ENCODE measurements at places on chromosomes 6 and 20.

- DNase-seq = no peak
These were observed 38.6 kb upstream of the NXT1 start for GRCh38 chr20:23311947-23312506.

- DNase-seq = no peak
These were observed 14.8 kb downstream of the AKAP12 start for GRCh38 chr6:151254451-151255081.

DNA sequence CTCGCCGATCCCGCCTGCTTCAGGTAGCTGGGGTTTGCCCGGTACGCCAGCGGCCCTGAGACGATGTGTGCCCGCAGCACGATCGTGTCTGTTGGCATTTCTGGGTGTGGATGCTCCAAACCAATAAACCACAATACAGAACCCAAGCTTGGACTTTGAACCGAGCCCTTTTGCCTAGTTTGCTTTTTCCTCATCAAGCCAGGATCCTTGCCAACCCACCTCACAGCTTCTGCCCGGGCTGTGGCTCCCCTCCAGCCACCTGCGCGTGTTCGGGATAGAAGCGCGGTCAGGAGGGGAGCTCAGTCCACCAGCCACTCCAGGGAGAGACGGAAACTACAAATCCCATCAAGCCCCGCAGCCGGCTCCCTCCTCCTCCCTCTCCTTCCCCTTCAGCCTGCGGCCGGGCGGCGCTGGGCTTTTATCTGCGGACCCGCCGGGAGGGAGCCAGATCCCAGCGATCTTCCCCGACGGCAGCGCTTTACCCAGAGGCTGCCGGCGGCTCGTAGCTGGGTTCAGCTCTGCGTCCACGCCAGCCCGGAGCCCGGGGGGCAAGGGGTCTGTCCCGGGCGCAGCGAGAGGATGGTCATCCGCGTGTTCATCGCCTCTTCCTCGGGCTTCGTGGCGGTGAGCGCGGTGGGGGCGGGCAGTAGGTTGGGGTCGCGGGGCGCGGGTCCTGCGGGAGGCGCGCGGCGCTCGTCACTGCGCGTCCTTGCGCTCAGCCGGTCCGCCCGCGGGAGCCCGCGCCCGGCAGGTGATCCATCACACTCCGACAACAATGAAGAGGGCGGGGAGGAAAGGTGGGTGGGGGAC lies at the start of gene SH3BGRL2:
TSS of gene SH3BGRL2 (plus strand) at position 447 of the 810 bp plus-strand sequence. CDS start at position 580, 133 bp downstream.
- DNase-seq = no peak

DNA sequence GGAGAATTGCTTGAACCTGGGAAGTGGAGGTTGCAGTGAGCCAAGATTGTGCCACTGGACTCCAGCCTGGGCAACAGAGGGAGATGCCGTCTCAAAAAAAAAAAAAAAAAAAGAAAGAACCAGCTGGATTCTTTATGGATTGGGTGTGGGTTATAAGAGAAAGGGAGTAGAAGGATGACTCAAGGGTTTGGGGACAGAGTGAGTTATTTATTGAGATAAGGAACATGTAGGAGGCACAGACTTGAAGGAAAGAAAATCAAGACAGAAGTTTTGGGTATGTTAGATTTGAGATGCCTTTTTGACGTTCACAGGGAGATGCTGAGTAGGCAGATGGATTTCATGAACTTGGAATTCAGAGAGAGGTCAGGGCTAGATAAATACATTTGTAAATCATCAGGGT lies 47.6 kb downstream of the KIZ start:
- DNase-seq = no peak

GRCh38 chr6:7411328-7411727 lies 21.7 kb downstream of the RIOK1 start:
- no peak for DNase-seq

- no peak for DNase-seq
These were observed 29.0 kb downstream of the SLC12A5 start for GRCh38 chr20:46057856-46058598.

- DNase-seq = no peak
These were observed 4.3 kb downstream of the AK9 start for GRCh38 chr6:109686566-109687265.

DNA sequence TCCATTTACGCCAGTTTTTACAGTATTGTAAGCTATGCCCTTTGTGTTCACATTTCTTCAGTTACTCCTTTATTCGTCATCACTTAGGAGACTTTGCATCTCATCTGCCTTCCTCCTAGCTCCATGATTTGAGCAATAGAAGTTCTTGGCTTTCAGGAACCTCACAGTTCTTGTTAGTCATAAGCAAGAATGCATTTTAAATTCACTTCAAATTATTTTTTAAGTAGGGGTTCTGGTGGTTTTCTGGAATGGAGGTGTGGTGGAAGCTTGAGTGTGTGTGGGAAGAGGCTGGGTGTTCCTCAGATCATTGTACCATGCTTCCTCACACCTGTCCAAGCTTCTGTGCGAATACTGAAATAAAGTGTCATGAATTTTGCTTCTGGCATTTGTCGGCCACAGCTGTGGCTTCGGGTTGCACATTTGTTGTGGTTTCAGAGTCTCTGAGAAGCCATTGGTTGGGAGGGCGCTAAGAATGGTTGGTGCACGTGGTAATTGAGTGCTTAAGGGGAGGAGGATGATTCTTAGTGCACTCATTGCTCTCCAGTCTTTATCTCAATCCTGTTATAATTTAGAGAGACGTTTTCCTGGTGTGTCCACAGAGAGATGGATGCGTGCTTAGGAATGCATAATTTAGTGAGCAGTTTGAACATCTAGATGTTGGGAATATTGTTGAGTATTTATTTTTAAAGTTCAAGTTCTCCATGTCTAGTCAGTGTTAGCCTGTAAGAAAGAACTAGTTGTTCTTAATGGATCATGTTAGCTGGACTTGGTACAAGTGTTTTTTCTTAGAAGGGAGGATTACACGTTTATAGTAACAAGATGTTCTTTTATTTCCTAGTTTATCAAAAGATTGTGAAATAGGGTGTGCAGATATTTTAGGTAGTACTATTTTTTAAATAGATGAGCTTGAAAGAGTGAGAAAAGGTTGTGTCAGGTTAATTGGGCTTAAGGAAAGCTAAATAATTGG lies 31.9 kb downstream of the FOXO3 start:
- DNase-seq = peak; percentile 33

GRCh38 chr6:144153260-144153659 lies 2.9 kb downstream of the STX11 start:
- DNase-seq = no peak

- no peak for DNase-seq
These were observed 14.9 kb downstream of the TMEM170B start for GRCh38 chr6:11552442-11552841.

GRCh38 chr6:104540743-104541142 lies 319.0 kb downstream of the HACE1 start:
- no peak for DNase-seq

- no peak for DNase-seq
These were observed 20.8 kb downstream of the ADGRG6 start for GRCh38 chr6:142322504-142323198.

- DNase-seq = no peak
These were observed 214.4 kb downstream of the EYA2 start for GRCh38 chr20:47108994-47109393.

DNA sequence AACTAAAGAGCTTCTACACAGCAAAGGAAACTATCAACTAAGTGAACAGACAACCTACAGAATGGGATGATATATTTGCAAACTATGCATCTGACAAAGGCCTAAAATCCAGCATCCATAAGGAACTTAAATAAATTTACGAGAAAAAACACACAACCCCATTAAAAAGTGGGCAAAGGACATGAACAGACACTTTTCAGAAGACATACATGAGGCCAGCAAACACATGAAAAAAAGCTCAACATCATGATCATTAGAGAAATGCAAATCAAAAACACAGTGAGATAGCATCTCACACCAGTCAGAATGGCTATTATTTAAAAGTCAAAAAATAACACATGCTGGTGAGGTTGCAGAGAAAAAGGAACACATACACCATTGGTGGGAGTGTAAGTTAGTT lies 24.5 kb downstream of the AGPAT4 start:
- DNase-seq = no peak

DNA sequence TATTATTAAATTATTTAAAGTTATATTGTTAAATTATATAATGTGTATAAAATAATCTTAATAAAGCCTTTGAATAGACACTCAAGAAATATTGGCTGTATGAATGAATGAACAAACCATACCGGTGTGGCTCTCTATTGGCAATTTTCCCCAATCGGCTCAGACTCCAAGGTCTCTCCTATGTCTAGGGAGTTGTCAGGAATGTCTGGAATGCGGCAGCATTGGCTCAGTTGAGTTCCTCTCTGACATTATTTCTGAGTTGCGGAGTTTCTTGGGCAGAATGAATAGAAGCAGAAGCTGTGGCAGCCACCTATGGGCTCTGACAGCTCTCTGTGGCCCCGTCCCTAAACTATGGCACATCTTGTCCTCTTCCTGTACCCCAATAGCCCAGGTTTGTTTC lies 111.0 kb downstream of the SOBP start:
- no peak for DNase-seq

DNA sequence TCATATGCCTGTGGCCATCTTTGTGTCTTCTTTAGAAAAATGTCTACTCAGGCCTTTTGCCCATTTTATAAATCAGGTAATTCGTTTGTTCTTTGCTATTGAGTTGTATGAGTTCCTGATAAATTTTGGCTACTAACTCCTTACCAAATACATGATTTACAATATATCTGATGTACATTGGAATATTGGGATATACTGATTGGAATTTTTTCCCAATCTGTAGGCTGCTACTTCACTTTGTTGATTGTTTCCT lies 39.2 kb downstream of the BACH2 start:
- DNase-seq = no peak

DNA sequence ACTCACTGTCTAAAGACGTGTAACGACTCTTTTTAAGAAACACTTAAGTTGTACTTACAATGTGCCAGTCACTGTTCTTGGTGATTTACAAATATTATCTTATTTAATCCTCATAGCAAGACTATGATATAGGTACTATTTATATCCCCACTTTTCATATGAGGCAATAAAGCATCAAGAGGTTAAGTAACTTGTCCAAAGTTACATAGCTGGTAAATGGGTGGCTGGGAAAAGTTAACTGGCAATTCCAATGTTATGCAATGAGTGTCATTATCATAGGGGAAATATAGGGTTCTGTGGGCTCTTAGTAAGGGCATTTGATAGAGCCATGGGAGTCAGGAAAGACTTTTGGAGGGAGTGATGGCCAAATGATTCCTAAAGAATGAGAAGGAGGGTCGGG lies 21.4 kb upstream of the RIPOR2 start:
- no peak for DNase-seq

GRCh38 chr6:144816936-144817335 lies 531.8 kb downstream of the UTRN start:
- no peak for DNase-seq

- no peak for DNase-seq
These were observed 22.4 kb downstream of the SLC9A8 start for GRCh38 chr20:49835031-49835430.

DNA sequence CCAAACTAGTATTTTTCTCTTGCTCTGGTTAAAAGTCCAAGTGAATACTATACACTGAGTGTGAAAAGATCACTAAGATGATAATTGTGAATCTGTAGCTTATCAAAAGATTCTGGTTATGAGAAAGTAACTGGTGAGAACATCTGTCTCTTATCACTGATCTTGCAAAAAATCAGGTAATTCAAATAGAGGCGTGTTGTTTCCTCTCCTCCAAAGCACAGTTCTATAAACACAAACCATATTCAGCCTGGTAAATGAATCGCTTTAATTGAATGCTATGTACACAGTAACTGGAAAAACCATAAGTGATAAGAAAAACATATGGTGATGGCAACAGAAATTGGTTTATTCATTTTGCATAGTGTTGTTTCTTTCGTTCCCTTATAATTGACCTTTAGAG lies 161.0 kb downstream of the RALGAPA2 start:
- DNase-seq = no peak

GRCh38 chr6:40930555-40930954 lies 108.5 kb downstream of the UNC5CL start:
- no peak for DNase-seq

- DNase-seq = no peak
These were observed 125.1 kb downstream of the CDK19 start for GRCh38 chr6:110690106-110690654.

DNA sequence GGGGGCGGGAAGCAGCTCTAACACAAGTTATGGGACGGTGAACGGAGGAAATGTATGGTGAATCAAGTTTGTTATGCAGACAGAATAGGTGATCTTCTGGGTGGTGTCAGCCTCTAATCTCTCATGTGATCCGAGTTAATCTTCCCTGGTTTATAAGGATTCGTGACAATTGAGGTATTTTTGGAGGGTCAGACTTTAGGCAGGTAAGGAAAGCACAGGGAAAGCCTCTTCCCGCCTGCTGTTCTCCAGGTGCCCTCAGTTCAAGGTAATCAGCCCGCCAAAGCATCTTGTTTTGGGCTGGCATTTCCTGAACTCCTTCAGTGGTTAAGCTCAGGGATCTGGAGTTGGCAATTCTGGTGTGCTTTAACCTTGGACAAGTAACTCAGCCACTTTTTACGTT lies 1.2 kb downstream of the CSTF1 start:
- DNase-seq = no peak

- DNase-seq = no peak
These were observed 34.0 kb upstream of the COL10A1 start for GRCh38 chr6:116159782-116160524.

GRCh38 chr20:59159091-59159490 lies 4.5 kb upstream of the ZNF831 start:
- DNase-seq = no peak

DNA sequence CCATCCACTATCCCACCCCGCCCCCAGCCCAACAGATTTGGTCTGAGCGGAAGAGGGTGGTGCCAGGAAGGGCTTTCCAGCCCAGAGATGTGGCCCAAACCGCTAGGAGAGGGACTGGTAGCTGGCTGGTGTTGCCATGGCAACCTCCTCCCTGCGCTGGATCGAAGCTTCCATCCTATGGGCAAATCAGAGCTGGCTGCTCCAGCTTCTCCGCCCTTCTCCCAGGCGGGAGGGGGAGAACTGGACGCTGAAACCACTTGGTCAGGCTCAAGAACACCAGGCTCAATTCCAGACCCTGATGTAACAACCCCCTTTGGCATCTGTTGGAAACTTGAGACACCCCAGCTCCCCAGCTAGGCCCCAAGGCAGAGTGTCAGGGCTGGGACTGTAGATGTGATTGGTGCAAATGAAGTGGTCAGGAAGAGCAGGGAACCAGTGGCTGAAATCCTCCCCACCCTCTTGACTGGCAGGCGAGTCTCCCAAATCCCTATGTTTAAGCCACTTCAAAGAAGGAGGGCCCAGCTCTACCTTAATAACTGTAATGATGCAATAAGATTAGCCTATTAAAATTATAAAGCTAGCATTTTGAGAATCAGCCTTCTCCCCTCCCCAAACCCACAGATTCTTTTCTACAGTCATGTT lies 4.2 kb downstream of the RIMS4 start:
- DNase-seq = no peak
